ENCODE measurements at places on chromosomes 2 and 18.

DNA sequence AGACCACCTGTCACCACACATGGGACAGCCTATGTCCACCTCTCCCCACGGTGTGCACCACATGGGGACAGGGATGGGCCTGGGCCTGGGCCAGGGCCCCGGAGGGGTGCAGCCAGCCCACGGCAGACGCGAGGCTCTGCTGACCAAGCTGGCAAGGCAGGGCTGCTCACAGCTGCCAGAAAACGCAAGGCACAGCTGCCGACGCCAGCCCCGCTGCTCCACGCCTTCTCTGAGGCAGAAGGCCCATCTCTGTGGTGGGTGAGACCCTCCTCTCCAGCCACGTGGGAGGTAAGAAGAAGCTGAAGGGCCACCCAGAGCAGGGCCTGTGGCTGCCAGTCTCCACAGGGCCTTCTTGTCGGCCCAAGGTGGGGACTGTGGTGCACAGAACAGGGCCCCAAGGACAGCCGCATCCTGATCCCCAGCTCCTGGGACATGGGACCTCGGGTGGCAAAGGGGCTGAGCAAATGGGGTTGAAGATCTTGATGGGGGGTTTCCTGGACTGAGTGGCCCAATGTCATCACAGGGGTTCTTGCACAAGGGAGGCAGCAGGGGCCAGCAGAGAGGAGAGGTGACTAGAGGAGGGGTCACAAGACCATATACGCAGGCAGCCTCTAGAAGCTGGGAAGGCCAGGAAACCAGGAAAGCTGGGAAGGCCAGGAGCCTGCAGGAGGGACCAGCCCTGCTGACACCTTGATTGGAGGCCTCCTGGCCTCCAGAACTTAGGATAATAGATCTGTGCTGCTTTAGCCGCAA, 72.3 kb downstream of the NDUFA10 start:
- no peak for DNase-seq

- no peak for DNase-seq
Measured at GRCh38 chr18:10660179-10660884, 134.5 kb downstream of the NAPG start.

GRCh38 chr2:162063899-162064298, 10.1 kb downstream of the DPP4 start:
- no peak for DNase-seq

GRCh38 chr2:62156861-62157496, 38.9 kb upstream of the B3GNT2 start:
- no peak for DNase-seq

DNA sequence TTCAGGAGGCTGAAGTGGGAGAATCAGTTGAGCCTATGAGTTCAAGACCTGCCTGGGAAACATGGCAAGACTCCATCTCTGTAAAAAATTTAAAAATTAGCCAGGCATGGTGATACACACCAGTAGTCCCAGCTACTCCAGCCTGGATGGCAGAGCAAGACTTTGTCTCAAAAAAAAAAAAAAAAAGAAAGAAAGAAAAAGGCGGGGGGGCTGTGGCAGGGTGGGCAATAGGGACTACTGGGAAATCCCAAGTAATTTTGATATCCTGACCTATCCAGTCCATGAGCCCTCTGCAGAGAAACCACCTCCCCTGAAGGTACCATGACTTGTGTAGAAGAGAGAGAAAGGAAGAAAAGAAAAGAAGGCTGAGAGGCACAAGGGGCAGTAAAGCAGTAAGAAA, 45.3 kb downstream of the ALPK2 start:
- no peak for DNase-seq

DNA sequence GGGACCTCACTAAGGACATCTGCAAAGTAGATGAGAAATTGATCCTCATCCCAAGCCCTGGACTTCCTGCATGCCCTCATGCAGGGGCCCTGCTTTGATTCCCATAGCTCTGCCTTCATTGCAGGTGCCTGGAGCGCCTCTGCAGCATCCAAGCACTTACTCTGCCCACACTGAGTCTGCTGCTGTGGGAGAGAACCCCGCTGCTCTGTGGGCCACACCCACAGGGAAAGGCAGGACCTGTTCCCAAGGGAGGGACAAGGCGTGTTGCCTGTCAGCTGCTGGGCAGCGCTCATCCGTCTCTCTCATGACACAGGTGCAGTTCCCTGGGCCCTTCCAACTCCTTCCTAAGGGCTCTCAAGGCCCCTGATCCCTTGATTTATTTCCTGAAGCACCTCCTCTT, 266.8 kb upstream of the SMIM21 start:
- DNase-seq: no peak

- DNase-seq: no peak
Measured at GRCh38 chr2:175630280-175631244, 371.5 kb downstream of the LNPK start.

DNA sequence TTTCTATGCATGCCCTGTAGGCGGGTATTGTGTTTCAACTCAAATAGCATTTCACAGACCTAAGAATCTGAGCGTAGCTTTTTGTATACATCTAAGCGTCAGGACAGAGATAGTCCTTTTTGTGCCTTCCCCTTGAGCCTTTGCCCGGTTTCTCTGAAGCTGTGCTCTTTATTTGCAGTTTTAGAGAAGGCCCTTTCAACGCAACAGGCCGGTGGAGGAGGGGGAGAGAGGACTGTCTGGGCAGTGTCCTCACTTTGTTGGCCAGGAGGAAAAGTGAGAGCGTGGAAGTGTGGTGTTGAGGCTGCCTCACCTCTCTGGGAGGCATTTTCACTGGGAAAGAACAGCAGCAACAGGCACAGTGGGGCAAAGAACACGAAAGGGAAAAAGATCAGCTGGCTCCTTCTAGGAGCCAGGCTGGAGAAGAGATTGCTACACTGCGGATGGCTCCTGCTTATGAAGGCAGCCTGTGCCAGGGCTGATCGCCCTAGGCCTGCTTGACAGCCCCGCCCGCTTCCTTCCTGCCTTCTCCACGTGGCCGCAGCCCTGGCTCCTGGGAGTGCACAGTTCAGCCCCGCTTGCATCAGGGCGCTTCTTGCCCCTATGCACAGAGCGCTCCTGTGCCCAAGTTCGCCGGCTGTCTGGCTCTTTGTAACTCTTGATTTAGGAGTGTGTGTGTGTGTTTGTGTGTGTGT, 195.6 kb upstream of the POU3F3 start:
- DNase-seq: no peak

DNA sequence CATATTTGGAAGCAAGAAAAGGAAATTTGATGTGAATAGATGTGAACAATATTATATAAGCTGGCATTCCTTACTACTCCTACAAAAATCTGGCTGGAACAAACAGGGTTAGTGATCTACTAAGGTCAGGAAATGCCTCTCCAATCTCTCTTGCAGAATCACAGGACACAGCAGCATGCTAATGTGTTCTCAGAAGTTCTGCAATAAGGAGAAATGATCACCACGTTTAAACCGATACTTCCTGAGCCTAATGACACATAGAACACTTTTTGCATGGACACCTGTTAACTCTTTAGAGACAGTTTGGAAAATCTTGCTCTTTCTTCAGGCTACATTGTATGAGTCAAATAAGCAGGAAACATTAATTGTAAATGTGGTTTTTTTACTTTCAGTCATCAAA, 89.6 kb upstream of the MAP3K20 start:
- no peak for DNase-seq

DNA sequence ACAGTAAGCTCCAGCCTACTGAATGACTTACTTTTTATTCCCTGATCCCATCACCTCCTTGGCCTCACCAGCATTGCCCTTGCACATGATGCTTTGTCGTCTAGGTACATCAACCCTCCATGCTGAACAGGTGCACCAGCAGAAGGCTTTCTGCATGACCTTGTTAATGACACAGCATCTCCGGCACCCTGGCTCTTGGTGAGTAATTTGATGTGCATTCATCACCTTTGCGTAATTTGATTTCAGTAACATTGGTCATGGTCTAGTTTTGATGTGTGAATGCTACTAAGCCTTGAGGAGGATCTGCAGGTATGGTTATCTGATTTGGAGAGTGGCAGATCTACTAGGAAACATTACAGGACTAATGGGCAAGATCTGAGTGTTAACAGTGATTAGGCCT, 103.6 kb downstream of the STK39 start:
- DNase-seq: no peak

DNA sequence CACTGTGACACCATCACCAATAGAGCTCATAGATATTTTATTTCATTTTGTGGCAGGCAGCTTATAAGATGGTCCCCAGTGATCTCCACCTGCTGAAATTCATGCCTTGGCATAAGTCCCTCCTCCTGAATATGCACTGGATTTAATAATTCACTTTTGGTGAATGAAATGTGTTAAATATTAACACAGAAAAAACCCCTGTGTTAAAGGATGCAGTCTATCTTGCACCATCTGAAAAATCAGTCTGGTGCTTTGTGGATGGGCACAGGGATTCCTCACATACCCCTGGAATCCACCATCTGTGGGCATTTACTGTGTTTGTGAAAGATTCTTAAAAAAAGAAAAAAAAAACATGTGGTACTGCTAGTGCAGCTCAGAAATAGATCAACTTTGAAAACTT, 26.1 kb upstream of the WIPF1 start:
- DNase-seq: no peak

DNA sequence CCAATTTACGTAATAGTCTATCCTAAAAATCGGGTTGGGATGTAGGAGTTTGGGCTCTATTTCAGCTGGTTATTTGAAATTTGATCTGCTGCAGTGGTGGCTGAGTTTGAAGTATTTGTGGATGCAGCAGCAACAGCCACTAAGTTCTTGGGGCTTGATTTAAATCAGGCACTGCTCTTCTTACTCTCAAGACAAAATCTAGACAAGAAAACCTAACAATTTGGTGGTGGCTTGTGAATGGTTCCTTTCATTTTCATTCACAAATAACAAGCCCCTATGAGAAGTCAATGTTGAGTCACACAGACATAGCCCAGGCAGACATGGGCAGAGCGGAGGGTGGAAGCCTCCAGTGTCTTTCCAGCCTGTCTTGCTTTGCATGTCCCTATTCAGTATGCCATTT, 199.3 kb downstream of the LTBP1 start:
- no peak for DNase-seq

DNA sequence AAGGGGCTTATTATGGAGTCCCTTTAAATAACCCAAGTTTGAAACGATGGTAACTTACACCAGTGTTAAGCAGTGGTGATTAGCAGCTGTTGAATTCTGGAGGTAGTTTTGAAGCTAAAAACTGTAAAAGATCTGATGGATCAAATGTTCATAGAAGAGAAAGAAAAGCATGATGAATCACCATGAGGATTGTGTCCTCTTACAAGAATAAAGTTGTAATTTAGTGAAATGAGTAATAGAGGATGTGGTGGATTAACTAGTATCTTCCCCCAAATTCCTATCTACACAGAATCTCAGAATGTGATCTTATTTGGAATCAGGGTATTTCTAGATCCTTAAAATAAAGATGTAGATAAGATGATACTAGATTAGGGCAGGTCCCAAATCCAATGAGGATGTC, 1138.2 kb upstream of the TMEFF2 start:
- no peak for DNase-seq

GRCh38 chr18:67938660-67939059, 422.1 kb upstream of the DSEL start:
- no peak for DNase-seq

DNA sequence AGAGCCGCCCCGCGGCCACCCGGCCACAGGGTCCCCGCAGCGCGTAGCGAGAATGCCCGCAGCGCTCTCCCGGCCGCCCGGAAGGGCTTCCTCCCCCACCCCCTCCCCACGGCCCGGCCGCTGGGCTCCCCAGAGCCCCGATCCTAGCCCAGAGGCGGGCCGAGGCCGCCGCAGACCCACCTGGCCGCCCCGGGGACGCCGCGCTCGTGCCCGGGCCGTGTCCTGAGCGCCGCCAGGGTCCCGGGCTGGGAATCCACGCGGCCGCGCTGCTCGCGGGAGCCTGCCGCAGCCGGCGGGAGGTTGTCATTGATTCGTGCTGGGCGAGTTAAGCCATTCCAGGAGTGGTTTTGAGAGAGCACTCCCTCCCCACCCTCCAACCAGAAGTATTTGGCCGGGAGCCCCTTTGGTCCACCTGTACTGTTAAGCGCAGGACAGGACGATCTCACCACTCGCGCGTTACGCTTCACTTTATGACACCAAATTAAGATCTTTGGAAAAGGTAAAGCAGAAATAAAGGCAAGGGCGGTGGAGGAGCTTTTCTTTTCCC, 206.4 kb upstream of the SMAD2 start:
- no peak for DNase-seq

DNA sequence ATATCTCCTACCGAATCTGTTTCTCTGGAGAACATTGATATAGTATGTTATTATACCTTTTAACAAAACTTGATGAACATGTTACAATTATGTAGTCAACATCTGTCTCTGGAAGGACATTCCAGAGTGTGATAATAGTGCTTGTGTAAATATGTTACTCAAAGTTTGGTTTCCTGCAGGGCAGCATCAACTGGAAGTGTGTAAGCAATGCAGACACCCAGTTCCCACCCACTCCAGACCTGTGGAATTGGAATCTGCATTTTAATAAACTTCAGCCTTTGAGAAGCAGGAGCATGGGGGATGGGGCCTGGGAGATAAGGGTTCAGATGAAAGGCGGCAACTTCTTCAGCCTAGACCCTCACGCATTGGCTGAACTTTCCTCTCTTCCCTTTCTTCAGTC, 398.9 kb downstream of the RND3 start:
- DNase-seq: no peak

DNA sequence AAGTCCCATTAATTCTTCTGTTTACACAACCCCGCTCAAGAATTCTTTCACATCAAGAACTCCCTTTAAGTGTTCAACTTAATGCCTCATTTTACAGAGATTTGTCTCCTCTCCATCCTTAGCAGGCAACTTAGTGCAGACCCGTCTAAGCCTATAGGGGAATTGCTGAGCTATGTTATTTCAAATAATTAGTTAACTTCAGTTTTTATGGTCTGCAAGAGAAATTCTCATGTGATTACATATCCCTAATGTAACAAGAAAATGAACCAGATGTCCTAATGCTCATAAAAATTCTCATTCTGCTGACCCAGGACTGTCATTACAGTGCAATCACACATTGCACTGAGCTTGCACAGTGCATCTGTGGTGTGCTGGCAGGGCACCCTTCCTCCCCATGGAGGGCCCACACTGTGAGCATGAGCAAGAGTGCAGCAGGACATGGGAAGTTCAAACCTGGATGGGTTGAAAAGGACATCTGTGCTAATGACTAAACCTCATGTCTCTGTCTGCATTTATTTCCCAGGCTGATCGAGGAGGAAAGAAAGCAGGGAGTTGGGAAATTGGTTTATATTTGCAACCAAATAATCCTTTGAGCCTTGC, 97.1 kb downstream of the COL5A2 start:
- no peak for DNase-seq

- no peak for DNase-seq
Measured at GRCh38 chr18:11570073-11570588, 39.3 kb upstream of the SLC35G4 start.

DNA sequence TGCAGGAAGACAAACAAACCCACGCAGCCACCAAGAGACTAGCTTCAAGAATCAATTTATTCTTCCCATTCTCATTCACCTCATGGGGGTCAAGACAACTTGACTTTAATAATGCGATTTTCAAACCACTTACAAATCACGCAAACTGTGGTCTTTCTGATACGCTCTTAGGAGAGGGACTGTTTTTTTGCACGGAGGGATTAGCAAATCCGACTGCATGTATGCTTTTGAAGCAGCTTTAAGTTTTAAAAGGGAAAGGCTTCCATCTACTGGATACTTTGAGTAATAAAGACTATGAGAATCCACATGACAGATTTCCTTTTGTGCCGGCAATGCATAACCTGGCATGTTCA, 322.9 kb upstream of the KCNJ3 start:
- DNase-seq: no peak

Data from activated CD8-positive, alpha-beta memory T cell treated with anti-CD3 and anti-CD28 coated beads for 1 hour (primary cell).